ENCODE measurements at places on chromosomes 12 and 14. TPM values are rescaled to one million over a fixed set of nuclear protein-coding genes. Genes with fewer than 3 reads are reported as not detected.

The HOXC12 gene
- not detected for polyA plus RNA-seq

The TOMM20L gene
- 0.24 TPM for polyA plus RNA-seq

The COA8 gene
- 45.6 TPM for polyA plus RNA-seq

GRCh38 chr14:55724736-55725135 is 144.7 kb downstream of the KTN1 start:
- DNase-seq = no peak

The CDH24 gene
- polyA plus RNA-seq = 10.5 TPM

DNA sequence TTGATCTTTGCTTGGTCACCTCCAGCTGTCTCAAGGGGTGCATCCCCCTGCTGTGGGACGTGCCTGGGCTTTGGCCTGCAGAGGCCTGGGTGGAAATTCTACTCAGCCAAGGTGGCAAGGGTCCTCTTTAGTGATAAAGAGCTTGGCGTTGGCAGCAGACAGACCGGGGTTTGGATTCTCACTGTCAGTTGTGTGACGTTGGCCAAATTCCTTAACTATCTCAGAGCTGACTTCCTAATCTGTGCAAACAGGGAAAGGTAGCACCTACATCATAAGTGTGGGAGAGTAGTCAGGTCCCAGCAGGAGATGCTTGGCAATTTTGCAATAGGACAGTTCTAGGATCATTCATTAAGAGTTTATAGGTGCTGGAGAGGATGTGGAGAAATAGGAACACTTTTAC is 154.3 kb upstream of the GSC start:
- DNase-seq = no peak

DNA sequence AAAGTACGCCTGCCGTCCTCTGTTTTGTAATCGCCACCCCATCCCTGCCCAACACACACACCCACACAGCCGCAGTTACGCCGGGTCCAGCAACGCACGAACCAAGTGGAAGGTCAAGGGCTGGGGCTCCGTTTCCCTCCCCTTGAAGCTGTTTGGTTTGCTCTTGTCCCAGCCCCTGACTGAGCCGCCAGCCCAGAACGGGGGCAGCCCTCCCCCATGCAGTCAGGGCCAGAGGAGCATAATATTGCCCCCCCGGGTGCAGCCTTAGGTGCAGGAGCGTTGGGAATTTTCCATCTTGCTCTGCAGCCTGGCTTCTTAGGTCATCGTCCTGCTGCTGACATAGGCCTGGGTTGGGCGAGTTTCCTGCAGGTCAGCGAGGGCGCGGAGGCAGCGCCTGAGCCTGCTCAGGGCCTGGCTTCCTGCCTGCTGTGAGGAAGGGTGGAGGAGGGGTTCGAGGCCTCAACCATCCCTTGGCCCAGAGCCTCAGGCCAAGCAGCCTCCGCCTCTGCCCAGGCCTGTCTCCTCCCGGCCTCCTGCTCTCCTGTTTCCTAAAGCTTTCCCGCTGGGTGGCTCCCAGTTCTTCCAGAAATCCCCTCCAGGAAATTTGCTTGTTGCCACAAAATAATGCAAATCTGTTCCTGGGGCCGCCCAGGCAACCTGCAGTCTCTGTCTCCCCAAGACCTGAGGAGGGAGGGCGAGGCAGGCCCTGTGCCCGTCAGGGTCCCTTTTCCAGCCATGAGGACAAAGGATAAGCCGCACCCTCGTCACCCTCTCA is 44.5 kb downstream of the PSMA6 start:
- peak; percentile 88 for DNase-seq

- DNase-seq = no peak
Observed at GRCh38 chr12:131133994-131134393, 180.3 kb downstream of the ADGRD1 start.

- no peak for DNase-seq
Observed at GRCh38 chr12:123923927-123924326, 48.7 kb downstream of the CCDC92 start.

DNA sequence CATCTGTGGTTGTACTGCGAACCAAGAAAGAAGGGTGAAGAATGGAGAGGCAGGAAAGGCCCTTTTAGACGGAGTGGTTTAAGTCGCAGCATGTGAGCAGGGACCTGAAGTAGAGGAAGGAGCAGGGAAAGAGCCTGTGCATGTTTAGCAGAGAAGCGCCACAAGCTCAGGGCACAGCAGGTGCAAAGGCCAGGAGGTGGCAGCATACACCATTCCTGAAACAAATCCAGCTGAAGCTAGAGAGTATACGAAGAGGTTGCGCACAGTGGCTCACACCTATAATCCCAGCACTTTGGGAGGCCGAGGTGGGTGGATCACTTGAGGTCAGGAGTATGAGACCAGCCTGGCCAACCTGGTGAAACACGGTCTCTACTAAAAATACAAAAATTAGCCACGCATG is 49.9 kb downstream of the HELB start:
- peak; percentile 26 for DNase-seq

DNA sequence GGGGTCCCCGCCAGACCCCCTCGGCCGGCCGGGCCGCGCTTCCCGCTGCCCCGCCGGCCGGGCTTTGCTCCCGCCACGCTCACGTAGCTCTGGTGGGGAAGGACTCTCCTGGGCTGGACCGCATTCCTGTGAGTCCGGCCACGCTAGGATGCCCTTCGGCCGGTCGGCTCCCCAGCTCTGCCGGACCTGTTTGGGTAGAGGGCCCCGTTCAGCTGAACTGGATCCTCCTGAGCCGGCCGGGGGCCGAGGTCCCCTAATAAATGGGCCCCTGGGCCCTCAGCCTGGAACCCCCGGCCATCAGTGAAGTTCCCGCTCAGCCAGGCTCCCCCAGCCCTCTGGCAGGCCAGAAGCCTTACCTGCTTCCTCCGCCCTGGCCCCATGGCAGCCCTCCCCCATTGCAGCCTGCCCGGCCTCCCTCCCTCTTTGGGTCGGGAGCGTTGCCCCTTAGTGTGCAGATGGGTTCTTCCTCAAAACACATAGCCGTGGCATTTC is 593 bp downstream of the UNC119B start:
- peak; percentile 22 for DNase-seq

GRCh38 chr12:92634730-92635129 is 68.1 kb upstream of the PLEKHG7 start:
- DNase-seq = no peak

GRCh38 chr12:23895792-23896218 is 53.7 kb downstream of the SOX5 start:
- no peak for DNase-seq

DNA sequence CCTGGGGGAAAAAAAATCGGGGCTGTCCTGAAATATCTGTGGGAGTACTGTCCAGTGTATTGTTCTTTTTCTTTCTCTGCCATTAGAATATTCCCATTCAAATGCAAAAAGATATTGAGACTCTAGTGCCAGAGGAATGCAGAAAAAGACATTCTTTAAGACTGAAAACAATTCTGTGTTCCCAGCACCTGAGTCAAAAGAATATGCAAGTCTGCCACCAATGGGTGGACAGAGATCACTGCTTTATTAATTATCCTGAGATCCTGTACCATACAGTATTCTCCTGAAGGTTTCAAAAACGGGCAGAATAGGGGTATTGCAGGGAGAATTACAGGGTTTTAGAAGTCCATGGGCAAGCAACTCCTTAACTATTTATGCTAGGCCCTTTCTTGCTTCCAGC is 361.8 kb downstream of the C12orf50 start:
- no peak for DNase-seq

DNA sequence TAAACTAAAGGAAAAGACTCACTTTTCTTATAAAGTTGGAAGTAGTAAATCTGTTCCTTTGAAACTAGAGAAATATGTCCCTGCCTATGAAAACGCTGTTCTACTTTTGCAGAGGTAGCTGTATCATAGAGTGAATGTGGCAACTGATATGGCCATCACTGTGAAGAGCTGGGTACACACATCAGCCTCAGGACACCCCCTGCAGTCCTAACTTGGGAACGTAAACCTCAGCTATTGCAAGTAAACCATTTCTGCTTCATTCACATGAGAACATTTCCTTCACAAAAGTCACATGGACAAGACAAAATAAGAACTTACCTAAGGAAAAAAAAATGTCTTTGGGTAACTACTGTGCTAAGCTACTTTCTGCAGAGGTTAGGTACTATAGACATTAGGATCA is 233.3 kb upstream of the PPFIA2 start:
- DNase-seq = peak; percentile 23

DNA sequence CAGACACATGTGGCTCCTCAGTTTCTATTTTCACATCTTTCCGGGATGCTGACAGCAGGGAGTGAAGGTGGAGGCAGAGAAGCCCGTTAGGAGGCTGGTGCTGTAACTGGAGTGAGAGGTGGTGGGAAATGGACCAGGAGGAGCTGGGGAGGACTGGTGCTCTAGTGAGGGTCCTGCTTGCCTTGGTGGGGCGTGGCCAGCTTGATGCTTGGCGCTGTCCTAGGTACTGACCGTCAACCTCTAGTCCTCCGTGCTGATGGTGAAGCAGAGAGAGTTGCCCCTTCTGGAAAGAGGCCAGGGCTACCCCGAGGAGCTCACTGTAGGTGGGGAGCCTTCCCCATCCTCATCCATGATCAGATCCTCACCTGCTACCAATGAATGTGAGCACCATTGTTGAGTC is 1.4 kb downstream of the TRMT61A start:
- DNase-seq = no peak

The DBX2 gene
- 0.01 TPM for polyA plus RNA-seq

DNA sequence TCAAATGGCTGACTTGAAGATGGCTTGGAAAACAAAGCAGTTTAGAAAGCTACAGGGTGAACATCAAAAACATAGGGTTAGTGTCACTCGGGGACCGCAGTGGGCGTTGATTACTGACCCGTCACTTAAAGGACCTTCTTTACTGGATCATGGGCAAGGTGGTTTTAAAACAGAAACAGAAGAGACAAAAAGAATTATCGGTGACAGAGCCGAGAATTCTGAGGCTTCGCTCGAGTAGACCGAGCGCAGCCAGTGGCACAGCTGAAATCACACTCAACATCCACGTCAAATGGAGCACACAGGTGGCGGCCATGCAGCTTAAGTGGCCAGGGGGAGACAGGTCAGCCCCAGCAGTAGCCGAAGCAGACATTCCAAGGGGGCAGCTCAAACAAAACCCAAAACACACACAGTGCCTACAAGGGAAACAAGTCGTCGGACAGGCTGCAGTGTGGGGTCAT is 17.3 kb downstream of the SNRNP35 start:
- DNase-seq = no peak
